A549 treated with DMSO at 1 μM for 4 hours (cell line): ENCODE measurements at places on chromosomes 4 and X. TPM values are rescaled to one million over a fixed set of nuclear protein-coding genes. Genes with fewer than 3 reads are reported as not detected.

KIT gene
- not detected in 5 replicates for total RNA-seq

RBPJ gene
- total RNA-seq, result 12.0 to 19.0 TPM (median 16.1 TPM) in 5 replicates

MAGEC2 gene
- total RNA-seq, result not detected in 5 replicates

KDR gene
- 0.01 to 0.02 TPM in 2 of 5 replicates, not detected in the others for total RNA-seq

UCP1 gene
- total RNA-seq, result 0.06 to 0.08 TPM in 2 of 5 replicates, not detected in the others

GCNA gene
- total RNA-seq, result 1.1 to 1.8 TPM (median 1.2 TPM) in 5 replicates

MSX1 gene
- 7.5 to 12.4 TPM (median 11.0 TPM) in 5 replicates for total RNA-seq

PCDH18 gene
- not detected in 5 replicates for total RNA-seq

CHM gene
- total RNA-seq, result 8.8 to 12.2 TPM (median 11.3 TPM) in 5 replicates

MAB21L2 gene
- not detected in 5 replicates for total RNA-seq

SLITRK4 gene
- 0.02 TPM in 2 of 5 replicates, not detected in the others for total RNA-seq

PABPC5 gene
- not detected in 5 replicates for total RNA-seq

AVPR2 gene
- 0.07 to 0.10 TPM (median 0.09 TPM) in 4 of 5 replicates, not detected in the other for total RNA-seq
